ENCODE measurements at places on chromosomes 7 and 10.

GRCh38 chr10:103843045-103843444, 12.3 kb downstream of the SH3PXD2A start:
- DNase-seq, result no peak

GRCh38 chr10:63213489-63213888, 80.4 kb downstream of the NRBF2 start:
- no peak for DNase-seq

DNA sequence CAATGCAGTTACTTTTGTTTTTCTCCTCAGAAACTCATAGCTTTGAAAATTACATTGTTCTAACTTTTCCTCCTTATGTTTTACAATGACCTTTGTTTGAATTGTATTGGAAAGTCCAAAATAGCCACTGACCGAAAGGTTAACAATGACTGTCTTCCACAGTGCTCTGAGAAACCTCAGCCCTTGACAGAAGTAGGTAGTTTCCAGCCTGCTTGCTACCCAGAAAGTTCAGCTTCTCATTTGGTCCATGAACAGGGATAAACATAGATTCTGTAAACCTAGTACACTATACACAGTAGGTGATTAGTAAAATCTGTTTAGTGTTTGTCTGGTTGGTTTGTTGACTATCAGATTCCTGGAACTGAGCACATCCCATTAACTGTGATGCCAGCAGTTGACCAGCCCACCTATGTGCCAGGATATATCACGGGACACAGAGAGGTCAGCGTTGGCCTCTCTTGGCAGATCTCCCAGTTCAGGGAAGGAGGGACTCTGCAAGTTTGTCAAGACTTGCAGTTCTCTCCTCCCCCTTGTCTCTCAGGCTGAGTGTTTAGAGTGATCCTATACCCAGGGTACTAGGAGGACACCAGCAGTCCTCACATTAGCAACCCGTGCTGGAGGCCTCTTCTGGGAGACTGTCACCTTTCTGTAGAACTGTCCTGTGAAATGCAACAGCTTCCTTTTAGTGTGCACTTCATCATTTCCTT, 297.6 kb downstream of the ARHGAP12 start:
- DNase-seq, result no peak

GRCh38 chr7:122942059-122942458, 53.4 kb downstream of the TAS2R16 start:
- no peak for DNase-seq

DNA sequence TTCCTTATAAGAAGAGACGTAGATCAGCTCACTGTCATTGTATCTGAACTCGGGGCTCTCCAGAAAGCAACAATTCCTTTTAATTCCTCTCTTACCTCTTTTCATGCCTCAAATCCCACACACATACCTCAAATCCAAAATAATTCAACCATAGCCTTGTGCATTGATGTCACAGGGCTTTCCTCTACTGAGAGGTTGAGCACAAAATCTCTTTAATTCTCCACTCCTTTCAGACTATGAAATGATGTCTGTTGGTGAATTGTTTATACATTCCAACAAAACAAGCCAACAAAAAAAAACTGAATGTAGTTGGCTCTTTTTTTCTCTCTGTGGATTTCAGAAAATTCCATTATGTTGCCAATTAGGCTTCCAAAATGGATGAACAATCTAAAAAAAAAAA, 53.2 kb downstream of the BPGM start:
- DNase-seq, result no peak

GRCh38 chr7:2495418-2496299, 19.5 kb upstream of the GRIFIN start:
- no peak for DNase-seq

DNA sequence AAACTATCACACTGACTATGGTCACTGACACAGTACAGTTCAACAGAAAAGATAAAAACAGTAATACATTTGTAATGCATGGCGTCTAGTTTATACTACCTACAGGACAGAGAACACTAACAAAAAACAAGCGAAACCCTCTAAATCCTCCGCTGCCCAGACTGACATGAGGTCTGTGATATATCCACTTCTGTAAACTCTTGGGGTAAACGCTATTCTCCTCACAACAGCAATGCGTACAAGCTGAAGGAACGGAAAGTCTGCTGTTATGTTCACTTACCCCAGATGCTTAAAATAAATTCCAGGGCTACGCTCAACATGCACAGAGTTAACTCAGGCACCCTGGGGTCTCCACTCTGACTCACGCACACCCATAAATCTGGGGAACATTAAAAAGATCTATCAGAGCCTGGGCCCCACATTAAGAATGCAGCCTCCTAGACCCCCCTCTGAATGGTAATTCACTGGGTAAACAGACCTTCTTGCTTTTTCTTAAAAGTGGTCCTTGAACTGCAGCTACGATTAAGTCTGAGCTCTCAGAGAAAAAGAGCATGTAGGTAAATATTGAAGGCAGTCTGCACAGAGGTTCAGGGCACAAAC, 105.6 kb downstream of the CTBP2 start:
- DNase-seq, result no peak
